ENCODE measurements at places on chromosomes 7 and 10.
A peak's percentile ranks its signal among the peaks of the same experiment; 100 is the strongest.

DNA sequence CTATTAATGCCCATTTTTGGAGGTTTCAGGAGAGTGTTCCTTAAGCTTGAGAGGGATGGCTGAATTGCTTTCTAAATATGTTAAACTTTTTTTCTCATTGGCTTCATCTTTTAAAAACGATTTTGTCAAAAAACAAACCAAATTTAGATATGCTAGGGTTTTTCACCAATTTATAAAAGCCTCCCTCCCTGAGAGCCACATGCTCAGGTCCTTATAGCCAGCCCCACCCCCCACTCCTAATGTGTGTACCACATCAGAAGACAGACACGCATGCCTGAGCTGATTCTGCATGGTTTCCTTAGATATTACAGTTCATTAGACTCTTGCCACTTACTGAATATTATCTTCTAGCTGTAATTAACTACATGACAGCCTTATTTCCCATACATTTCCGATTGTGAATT lies 2.0 kb downstream of the CUL1 start:
- DNase-seq = peak; percentile 31

- DNase-seq = no peak
Observed at GRCh38 chr10:70974351-70974901, 86.1 kb upstream of the PCBD1 start.

DNA sequence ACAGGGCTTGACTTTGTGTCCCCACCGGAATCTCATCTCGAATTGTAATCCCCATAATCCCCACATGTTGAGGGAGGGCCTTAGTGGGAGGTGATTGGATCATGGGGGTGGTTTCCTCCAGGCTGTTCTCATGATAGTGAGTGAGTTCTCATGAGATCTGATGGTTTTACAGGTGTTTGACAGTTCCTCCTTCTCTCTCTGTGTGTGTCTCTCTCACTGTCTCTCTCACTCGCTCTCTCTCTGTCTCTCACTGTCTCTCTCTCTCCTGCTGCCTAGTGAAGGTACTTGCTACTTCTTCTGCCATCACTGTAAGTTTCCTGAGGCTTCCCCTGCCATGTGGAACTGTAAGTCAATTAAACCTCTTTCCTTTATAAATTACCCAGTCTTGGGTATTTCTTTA lies 289.8 kb upstream of the HABP2 start:
- DNase-seq = no peak

DNA sequence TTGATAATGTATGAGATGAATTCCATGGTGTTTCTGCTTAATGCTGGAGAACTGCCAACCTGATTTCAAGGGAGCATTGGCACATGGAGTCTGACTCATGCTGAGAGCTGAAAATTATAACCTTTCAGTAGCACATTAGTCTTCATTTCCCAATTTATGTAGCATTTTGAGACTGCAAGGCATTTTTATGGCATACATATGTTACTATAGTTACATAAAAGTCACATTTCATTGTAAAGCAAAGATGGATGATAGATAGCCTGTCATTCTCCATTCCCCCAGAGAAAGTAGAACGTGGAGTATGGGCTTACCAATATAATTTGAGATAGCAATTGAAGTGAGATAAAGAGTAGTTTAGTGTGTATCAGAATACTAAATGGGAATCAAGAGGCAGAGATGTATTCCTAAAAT lies 103.1 kb downstream of the SLC16A9 start:
- DNase-seq = no peak

GRCh38 chr7:7131273-7131672 lies 51.1 kb upstream of the C1GALT1 start:
- no peak for DNase-seq

- no peak for DNase-seq
Observed at GRCh38 chr7:33448035-33448434, 318.7 kb downstream of the BBS9 start.

GRCh38 chr7:22219739-22220493 lies 137.0 kb downstream of the RAPGEF5 start:
- DNase-seq = no peak

DNA sequence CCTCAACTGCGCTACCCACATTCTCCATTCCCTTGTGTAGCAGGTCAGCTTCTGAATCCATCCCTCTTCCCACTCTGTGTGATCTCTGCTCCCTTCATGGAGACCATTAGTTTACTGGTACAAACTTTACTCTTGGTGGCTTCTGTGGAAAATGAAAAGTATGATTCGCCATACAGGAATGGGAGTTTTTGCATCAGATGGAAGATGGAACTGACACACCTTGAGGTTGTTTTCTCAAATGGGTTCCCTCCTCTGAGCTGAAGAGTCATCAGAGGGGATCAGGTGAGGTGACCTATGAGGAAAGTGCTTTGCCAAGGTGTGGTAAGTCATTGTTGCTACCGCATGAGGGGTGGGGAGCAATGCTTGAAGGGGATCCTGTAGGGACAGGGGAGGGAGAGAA lies 266.8 kb downstream of the INHBA start:
- DNase-seq = no peak

DNA sequence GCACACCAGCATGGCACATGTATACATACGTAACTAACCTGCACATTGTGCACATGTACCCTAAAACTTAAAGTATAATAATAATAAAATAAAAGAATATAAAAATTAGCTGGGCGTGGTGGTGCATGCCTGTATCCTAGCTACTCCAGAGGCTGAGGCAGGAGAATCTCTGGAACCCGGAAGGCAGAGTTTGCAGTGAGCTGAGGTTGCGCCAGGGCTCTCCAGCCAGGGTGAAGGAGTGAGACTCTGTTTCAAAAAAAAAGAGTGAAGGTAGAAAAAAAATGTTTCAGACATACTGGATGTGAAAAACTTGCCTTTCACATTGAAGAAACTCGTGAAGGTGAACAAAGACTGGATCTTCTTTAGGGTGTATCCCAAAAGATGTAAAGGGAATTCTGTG lies 26.7 kb downstream of the TSPAN14 start:
- no peak for DNase-seq
